Tongue (tissue), 3 donors: ENCODE measurements at places on chromosomes 16 and 17. TPM values are rescaled to one million over a fixed set of nuclear protein-coding genes. Genes with fewer than 3 reads are reported as not detected.

The TMEM97 gene
- total RNA-seq, result 12.1 TPM

DNA sequence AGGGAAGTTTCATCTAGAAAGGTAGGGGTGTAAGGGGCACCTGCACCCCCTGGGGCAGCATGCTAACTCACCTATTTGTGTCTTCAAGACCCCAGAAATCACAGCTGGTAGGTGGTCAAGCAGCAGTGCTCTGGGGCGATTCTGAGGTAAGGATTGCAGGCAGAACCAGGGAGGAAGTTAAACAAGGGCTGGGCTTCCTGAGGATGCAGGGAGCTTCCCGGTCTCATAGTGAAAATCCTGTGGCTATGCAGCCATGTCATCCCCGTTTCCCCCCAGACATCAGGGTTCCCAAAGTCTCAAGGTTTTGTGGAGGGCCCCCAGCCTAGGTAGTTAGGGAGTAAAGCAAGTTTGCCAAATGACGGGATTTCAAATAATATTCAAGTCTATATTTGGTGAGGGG is 78.5 kb downstream of the C16orf78 start:
- no peak for DNase-seq

- peak; percentile 25 for DNase-seq
Measured at GRCh38 chr16:86789621-86790051, 211.3 kb downstream of the FOXL1 start.

The KRT17 gene
- total RNA-seq, result 253 TPM

GRCh38 chr17:45435481-45435880 is 2.8 kb upstream of the ARHGAP27 start:
- no peak for DNase-seq

GRCh38 chr17:61396586-61397085 is 3.0 kb upstream of the TBX2 start:
- no peak for DNase-seq

GRCh38 chr17:77798031-77798430 is 160.5 kb upstream of the TNRC6C start:
- DNase-seq, result no peak

GRCh38 chr17:62648956-62649294 is 21.5 kb downstream of the MRC2 start:
- DNase-seq, result no peak

GRCh38 chr16:86118467-86119307 is 219.7 kb downstream of the IRF8 start:
- no peak for DNase-seq

DNA sequence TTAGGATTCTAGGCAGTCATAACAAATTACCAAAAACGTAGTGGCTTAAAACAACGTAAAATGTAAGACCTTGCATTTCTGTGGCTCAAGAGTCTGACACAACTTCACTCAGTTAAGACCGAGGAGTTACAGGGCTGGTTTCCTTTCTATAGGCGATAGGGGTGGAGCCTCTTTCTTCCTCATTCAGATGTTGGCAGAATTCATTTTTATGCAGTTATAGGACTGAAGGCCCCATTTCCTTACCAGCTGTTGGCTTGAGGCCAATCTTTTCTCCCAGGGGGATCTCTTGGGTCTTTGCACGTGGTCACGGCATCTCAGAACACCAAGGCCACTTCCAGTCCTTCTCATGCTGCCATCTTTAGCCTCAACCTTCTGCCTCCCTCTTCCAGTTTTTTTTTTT is 145.2 kb downstream of the KCNJ2 start:
- no peak for DNase-seq
